Fibroblast of skin of right biceps (primary cell): ENCODE measurements at places on chromosomes 6 and 20.

GRCh38 chr6:53766930-53767329 is 27.9 kb upstream of the LRRC1 start:
- DNase-seq: no peak

- DNase-seq: no peak
Measured at GRCh38 chr20:57874141-57874540, 164.3 kb upstream of the PMEPA1 start.

DNA sequence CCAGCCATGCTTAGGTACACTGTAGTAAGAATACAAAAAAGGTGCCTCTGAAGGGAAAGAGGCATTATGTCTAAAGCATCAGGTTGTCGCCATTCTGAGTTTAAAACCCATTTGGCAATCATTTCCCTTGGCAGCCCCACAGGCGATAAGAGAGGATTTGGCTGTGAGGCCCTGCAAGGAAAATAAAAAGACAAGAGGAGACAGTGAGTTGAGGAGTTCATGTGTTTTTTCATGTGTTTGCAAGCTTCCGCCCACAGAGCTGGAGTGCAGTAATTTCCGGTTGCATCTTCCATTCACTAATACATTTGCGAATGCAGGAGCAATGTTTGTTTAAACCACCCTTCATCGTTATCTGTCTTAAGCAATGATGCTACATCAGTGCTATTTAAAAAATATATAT is 138.5 kb upstream of the SOX4 start:
- DNase-seq: no peak

- no peak for DNase-seq
Measured at GRCh38 chr6:39086711-39087110, 28.3 kb downstream of the SAYSD1 start.

- no peak for DNase-seq
Measured at GRCh38 chr6:36201612-36202011, 5.1 kb downstream of the BRPF3 start.
